ENCODE measurements at places on chromosomes 5 and 9.

DNA sequence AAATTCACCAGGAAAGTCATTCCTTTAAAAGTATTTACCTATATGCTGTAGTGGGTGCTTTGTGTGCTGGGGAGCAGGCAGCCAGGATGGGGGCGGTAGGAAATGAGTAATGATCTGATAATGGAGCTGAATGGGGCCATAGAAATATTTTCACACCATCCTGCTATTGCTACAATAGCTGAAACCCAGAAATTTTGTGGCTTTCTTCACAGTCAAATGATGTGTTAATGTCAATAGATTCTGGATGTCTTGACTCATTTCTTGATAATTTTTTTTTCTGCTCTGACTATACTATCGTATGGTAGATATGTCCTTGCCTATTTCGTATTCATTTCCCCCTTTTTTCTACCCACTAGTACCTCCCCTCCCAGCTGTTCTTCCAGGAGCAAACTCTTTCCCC is 59.5 kb downstream of the RORB start:
- DNase-seq = no peak

DNA sequence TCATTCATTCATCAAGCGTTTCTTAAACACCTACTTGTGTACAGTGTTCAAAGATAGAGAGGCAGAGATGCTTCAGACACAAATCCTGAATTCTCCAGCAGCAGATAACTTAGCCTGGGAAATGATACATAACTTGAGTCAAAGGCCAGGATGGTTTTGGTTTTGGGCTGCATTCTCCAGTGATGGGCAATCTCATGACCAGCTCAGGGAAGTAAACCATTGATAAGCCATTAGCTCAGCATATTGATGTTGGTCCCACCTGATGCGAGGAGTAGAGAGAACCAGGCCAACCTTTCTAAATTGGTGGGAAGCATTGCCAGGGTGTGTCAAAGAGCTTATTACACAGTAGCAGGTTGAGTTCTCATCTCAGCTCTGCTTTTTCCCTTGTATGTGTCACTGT is 53.0 kb downstream of the SH3RF2 start:
- no peak for DNase-seq

- no peak for DNase-seq
These were observed 395.7 kb downstream of the CDK5RAP2 start for GRCh38 chr9:120184266-120184665.

DNA sequence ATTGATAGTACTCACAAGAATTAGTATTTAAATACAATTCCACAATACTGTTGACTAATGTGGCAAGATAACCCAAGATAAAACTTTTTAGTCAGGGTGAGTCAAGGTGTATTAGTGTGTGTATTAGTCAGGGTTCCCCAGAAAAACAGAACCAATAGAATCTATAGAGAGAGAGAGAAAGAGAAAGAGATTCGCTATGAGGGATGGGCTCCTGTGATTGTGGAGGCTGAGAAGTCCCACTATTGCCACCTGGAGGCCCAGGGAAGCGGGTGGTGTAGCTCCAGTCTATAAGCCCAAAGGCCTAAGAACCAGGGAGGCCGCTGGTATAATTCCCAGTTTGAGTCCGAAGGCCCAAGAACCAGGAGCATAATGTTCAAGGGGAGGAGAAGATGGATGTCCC is 10.0 kb upstream of the SHISAL2B start:
- no peak for DNase-seq

DNA sequence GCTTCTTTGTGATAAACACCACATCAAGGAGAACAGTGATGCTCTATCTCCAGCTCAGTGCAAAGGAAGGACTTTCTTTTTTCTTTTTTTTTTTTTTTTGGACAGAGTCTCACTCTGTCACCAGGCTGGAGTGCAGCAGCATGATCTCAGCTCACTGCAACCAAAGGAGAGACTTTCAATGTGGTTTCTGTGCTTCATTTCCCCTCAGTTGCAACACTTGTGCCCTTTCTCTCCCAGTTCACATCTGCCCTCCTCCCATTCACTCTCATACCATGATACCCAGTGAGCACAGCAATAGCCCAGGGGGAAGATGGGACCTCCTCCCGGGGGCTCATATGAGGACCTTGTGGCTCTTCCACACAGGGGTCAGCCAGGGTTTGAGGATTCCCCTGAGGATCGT is 110.0 kb downstream of the MTRR start:
- DNase-seq = no peak

- no peak for DNase-seq
These were observed 14.2 kb downstream of the KLF9 start for GRCh38 chr9:70400107-70400892.

Data from head of caudate nucleus (tissue), 42 donors.